Caco-2 (cell line): ENCODE measurements at places on chromosomes 7 and 10. TPM values are rescaled to one million over a fixed set of nuclear protein-coding genes. Genes with fewer than 3 reads are reported as not detected.

Gene GNG11
- not detected in 2 replicates for total RNA-seq

DNA sequence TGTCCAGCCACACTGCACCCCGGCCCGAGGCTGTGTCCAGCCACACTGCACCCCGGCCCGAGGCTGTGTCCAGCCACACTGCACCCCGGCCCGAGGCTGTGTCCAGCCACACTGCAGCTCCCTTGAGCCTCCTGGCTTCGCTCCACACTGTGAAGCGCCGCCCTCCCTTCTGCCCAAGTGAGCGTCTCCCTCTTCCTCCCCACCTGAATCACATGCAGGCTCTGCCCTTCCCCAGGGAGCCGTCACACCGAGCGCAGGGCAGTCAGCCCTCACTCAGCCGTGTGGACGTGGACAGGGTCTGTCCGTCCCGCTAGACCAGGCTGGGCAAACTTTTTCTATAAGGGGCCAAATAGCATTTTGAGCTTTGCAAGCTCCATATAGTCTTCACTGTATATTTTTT lies 27.6 kb downstream of the CFAP46 start:
- DNase-seq = peak; percentile 26

DNA sequence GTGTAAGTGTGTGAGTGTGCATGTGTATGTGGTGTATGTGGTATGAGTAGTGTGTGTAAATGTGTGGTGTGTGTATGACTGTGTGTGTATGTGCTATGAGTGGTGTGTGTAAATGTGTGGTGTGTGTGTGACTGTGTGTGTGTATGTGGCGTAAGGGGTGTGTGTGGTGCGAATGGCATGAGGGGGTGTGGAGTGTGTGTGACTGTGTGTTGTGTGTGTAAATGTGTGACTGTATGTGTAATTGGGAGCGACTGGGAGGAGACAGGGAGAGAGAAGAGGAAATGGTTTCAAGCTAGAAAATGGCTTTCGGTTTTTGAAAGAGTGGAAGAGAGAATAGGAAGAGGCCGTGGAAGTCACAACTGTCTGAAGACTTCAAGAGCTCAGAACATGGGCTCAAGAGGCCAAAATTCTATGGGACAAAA lies 23.6 kb upstream of the GATAD1 start:
- DNase-seq = no peak

DNA sequence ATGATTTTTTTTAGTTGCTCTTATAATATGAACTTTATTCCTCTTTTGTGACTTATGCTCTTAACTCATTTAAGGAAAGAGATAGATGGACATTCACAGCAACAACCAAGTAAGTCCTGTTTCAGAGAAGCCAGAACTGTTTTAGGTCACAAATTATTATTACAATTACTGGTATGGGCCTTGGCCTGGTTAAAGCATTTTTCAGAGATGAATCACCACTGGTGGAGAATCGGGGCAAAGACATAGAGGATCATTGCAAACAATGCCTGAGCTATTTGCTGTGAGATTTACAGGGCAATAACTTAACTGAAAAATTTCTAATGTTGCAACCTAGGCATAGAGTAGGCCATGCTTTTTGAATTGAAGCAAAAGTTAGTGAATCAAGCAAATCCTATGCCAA lies 138.0 kb upstream of the YAE1 start:
- no peak for DNase-seq

Gene CYP3A5
- total RNA-seq = 2.7 and 3.7 TPM in 2 replicates

DNA sequence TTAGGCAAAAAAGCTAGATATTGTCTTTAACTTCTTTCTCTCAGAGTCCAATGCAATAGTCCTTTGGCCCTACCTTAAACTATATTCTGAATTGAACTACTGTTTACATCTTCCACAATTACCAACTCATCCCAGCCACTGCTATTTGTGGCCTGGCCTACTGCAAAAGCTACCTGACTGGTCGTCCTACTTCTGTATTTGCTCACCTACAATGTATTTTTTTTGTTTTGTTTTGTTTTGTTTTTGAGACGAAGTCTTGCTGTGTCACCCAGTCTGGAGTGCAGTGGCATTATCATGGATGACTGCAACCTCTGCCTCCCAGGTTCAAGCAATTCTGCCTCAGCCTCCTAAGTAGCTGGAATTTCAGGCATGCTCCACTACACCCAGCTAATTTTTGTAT lies 51.2 kb downstream of the ARL4A start:
- DNase-seq = no peak

DNA sequence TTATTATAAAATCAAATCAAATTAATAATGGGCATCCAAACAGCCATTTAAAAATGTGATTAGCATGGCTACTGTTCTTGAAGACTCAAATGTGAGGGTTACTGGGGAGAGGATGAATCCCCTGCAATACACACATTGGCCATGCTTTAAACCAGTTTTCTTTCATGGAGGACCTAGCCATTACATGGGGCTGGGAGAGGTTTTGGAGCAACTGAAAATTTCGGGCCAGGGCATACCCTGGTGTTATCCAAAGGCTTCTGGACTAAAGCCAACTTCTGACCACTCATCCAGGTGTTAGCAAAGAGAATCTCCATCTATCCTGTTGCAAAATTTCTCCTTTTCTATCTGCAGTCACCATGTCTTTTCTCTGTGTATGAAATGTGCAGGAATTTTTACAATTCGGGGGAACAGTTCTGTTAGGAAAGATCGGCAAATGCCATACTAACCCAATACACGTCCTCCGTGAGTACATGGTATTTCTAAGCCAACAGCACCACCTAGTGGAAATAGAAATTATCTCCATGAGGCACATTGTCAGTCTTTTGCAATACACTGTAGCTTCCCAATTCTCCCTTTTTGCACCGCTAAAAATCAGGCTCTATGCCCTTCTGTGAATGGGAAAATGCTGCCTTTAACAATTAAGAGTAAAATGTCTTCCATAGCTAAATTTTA lies 47.0 kb upstream of the ZNF107 start:
- peak; percentile 57 for DNase-seq

DNA sequence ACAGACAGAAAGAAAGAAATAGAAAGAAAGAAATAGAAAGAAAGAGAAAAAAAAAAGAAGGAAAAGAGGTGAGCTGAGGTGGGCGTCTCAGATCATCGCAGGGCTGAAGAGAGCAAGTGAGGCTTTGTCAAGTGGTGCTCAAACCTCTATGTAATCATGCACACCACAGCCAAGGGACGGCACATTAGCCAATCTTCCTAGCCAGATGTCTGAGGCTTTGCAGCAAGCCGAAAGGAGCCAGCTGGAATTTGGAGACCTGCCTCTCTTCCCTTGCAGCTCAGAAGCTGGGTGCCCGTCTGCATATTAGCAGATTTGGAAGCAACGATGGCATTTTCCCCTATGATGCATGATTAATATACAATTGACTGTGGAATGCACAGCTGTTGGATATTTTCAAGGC lies 52.5 kb downstream of the ADRA2A start:
- no peak for DNase-seq

GRCh38 chr7:105256761-105257231 lies 131.9 kb downstream of the SRPK2 start:
- DNase-seq = no peak

Gene CALN1
- not detected in 2 replicates for total RNA-seq

GRCh38 chr10:103265717-103266329 lies 11.1 kb upstream of the INA start:
- peak; percentile 84 for DNase-seq

GRCh38 chr10:4656576-4657194 lies 169.3 kb upstream of the AKR1E2 start:
- peak; percentile 71 for DNase-seq

DNA sequence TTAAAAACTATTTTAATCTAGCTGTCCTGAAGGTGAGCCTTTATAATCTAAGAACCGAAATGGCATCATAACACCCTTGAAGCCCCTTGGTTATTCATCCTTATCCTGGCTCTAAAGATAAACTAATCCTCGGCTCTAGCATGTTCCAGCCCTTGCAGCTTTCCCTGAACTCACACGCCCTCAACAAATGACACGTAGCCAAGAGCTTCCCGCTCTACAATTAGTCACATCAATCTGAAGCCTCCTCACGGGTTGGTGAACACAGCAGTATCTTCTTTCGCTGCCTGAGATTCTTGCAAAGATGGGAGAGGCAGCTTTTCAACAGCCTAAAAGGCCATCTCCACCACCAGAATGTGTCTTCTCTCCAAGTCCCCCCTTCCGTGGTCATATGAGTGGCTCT lies 4.1 kb downstream of the FRMD4A start:
- DNase-seq = no peak

GRCh38 chr7:31664890-31665289 lies 22.1 kb upstream of the PPP1R17 start:
- no peak for DNase-seq

DNA sequence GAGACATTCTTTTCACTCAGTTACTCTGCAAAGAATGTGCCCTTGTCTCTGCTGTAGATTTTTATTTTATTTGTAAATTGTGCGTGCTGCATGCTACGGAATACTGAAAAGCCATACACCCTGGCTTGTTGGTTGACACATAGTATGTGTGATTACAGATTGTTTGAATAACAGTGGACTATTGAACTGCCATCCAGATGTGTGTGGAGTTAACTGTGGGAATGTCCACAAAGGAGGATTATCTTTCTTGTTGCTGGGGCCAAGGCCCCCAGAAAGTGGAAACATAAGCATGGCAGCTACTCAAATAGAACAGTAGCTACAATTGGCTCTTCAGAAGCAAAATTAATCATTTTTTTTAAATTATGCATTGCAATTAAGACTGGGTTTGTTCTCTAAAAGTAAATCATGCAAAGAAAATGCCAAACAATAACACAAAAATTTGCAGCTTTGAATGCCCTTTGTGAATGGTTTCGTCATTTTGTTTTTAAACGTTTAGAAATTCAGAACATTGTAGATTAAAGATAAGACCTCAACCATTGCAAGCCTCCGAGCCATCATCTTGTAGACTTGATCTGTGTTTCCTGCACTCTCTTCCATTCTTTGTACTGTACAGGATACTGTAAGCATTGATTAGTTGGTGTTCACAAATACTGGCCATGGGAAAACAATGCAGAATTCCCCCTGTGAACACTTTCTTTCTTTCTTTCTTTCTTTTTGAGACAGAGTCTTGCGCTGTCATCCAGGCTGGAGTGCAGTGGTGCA lies 210.3 kb upstream of the TCF7L2 start:
- peak; percentile 70 for DNase-seq

Gene WDFY4
- total RNA-seq = not detected in 2 replicates

DNA sequence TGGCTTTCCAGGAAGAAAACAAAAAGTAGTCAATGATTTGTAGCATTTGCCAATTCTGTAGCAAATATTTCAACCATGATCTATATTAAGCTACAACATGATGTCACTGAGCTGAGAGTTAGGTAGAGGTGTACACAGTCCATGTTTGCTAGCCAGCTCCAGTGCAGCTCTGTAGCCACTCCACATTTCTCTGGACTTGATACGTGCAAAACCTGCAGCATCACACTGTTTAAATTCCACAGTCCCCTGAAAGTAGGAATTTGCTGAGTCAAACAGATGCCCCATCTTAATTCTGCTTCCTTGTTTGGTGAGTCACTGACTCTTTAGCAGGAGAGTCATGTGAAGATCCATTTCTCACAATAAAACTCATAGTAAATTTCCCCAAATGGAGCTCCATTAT lies 89.8 kb upstream of the LRRTM3 start:
- DNase-seq = no peak
